Mesendoderm (in vitro differentiated cells): ENCODE measurements at places on chromosomes 4 and X.

- DNase-seq, result no peak
Measured at GRCh38 chr4:75671802-75672421, 1.3 kb downstream of the G3BP2 start.

DNA sequence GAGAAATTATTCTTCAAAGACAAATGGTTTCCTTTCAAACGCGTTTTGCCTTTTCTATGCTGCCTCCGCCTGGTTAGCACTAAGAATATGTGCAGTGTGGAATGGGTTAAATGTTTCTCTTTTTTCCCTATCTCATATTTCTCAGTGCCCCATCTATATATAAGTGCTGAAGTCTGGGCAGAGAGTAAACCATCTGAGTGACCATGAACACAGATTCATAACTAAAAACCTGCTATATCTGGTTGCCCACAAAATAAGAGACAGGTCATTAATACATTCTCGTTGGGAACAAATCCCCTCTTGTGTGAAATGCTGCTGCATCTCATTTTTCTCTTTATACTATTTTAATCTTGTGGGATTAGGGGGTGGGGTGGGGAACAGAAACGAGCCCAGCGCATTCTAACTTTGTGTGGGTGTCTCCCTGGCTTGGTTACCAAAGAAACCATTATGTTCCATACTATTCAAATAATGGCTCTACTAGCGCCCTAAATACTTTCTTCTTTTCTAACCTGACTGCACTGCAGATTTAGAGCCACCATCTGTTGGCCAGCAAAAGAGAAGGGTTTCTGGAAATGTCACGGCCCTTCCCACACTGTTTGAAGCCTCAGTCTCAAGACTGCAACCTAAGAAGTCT is 42.2 kb upstream of the PTCHD1 start:
- no peak for DNase-seq

DNA sequence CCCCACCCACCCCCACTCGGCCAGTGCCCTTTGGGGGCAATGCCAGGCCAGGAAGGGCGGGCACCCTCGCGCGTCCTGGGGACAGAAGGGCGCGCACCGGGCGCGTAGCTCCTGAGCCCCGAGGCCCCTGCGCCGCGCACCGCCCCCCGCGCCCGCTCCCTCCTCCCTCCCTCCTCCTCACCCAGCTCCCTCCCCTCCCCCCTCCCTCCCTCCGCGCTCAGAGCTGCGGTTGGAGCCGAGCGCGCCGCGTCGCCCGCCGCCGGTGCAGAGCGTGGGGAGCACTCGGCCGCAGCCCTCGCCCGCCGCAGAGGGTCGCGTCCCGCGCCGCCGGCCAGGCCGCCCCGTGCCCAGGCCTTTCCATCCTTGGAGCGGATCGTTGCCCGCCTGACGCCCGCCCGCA is at the start of gene ATP2B3:
ATP2B3 (plus strand) TSS at position 220 of the 400 bp plus-strand sequence. CDS start 18,606 bp downstream, outside the sequence.
- DNase-seq, result no peak

- DNase-seq, result peak; percentile 71
Measured at GRCh38 chr4:7539659-7540058, 104.9 kb upstream of the PSAPL1 start.

- no peak for DNase-seq
Measured at GRCh38 chrX:152937236-152937635, 39.4 kb downstream of the ZNF185 start.

DNA sequence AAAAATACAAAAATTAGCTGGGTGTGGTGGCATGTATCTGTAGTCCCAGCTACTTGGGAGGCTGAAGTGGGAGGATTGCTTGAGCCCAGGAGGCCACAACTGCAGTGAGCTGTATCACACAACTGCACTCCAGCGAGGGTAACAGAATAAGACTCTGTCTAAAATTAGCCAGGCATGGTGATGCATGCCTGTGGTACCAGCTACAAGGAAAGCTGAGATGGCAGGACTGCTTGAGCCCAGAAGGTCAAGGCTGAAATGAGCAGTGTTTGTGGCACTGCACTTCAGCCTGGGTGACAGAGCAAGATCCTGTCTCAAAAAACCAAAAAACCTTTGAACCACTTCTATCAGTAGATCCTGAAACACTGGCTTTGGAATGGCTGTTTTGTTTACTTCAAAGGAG is 10.2 kb downstream of the GRSF1 start:
- no peak for DNase-seq

DNA sequence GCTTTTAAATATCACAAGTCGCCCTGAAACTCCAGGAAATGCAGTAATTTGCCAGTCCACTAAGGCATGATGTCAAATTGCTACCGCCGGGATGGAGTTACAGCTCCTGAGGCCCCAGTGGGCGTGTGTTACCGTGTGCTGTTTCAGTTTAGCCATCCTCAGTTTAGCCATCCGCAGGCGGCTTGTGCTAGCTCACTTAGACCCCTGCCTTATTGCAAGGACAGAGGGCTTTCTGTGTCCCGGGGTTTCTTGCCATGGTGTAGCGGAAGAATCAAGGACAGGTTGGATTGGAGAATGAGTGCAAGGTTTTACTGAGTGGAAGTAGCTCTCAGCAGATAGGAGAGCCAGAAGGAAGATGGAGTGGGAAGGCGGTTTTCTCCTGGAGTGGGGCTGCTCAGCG is 33.8 kb upstream of the LRBA start:
- peak; percentile 45 for DNase-seq

DNA sequence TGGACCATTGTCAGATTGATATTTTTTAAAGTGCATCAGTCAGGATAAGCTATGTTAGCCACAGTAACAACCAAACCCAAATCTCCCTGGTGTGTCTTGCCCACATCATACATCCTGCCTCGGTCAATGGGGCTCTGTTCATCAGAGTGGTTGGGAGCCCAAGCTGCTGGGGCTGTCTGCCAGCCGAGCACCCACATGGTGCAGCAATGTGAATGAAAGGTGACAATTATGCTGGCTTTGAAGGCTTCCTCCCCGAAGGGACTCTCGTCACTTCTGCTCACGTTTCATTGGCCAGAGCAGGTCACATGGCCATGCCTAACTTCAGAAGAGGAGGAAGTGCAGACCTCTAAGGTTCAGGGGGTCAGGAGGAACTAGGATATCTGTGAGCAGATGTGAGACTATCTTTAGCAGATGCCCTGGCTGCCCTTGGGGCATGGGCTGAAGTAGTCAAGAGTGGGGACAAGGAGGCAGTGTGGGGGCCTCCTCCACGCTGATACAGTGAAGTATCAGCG is 1.3 kb upstream of the JAKMIP1 start:
- peak; percentile 78 for DNase-seq

DNA sequence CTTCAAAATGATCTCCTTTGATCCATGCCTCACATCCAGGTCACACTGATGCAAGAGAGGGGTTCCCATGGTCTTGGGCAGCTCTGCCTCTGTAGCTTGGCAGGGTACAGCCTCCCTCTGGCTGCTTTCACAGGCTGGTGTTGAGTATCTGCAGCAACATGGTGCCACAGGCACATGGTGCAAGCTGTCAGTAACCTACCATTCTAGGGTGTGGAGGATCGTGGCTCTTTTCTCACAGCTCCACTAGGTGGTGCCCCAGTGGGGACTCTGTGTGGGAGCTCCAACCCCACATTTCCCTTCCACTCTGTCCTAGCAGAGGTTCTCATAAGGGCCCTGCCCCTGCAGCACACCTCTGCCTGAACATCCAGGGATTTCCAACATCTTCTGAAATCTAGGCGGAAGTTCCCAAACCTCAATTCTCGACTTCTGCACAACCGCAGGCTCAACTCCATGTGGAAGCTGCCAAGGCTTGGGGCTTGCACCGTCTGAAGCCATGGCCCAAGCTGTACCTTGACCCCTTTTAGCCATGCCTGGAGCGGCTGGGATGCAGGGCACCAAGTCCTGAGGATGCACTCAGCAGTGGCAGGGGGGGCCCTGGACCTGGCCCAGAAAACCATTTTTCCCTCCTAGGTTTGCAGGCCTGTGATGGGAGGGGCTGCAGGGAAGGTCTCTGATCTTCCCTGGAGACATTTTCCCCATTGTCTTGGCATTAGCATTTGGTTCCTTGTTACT is 137.8 kb upstream of the NUDT6 start:
- DNase-seq, result peak; percentile 26

GRCh38 chrX:136745215-136746173 is 35.2 kb downstream of the ARHGEF6 start:
- no peak for DNase-seq

- DNase-seq, result peak; percentile 59
Measured at GRCh38 chr4:53962516-53963225, 101.7 kb downstream of the CHIC2 start.

GRCh38 chr4:36385951-36386571 is 104.6 kb downstream of the DTHD1 start:
- DNase-seq, result no peak

DNA sequence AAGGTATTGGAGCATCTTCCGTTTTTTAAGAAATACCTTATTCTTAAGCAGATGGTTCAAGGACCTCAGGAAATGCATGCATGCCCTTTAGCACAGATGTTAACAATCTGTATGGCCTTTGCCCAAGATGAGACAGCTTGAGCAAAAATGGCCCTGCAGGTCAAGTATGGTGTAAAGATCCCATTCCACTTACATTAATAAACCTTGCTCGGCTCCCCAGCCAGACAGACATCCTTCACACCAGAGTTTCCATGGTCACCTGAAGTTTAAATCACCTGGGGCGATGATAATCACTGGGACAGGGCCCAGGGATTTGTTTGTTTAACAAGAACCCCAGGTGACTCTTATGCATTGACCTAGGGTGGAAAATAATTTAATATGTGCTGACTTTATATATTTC is 287.0 kb upstream of the NOCT start:
- no peak for DNase-seq

DNA sequence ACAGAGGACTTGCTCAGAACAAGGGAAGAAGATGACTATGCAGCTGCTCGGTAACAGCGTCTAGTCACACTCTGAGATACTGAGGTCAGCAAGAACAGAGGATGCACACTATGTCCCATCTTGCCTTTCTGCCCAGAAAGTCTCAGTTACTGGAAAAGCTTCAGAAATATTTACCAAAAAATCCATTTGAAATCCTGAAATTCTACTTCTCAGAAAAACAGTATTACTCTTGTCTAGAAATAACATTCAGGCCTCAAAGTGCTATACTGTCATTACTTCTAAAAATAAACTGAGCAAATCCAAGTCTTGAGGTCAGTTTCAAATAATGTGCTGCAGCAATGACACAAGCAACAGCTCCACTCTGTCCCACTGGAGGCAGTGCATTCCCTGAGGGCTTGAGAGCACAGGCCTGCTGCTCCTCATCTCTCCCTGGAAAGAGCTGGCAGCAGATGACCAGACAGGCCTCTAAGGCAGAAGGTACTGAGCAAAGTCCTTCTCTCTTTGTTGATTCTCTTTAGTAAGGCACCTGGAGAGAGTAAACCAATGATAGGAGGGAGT is 76.9 kb downstream of the CAMK2D start:
- DNase-seq, result peak; percentile 67

- DNase-seq, result no peak
Measured at GRCh38 chr4:37825968-37826294, 555 bp upstream of the PGM2 start.

DNA sequence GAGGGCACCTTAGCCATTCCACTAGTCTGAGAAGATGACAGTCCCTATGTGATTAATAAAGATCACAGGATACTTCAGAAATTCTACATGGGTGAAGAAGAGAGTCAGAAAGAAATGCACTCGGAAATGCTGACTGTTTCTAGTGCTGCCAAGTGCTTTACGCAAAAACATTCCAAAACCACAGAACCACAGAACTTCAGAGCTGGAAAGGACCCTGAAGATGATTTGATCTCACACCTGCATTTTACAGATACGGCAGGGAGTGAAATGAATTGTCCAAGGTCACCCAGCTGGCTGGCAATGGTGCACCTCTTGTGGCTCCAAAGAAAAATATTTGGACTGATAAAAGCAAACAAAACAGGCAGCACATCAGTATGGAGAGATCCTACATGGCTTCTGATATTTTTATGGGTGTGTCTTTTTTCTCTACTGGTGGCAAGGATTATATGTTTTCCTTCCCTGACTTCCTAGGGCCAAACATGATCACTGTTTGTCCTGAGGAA is 115.9 kb downstream of the MAML3 start:
- DNase-seq, result no peak

DNA sequence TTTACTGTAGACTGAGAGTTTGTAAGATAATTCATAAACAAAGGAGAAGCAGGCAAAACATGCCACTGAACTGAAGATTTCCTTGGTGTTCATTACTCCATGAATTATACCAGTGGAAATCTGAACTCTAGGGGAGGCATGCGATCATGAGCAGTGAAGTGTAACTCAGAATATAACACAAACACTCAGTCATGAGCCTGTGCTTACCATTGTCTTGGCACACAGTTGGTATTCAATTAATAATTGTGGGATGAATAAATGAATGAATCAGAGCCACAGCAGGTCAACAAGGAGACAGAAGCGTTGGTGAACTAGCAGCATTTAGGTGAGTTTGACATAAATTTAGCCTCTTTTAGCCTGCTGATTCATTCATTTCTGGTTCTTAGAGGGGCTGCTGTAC is 263.5 kb upstream of the DKK2 start:
- no peak for DNase-seq

GRCh38 chrX:24659646-24660045 is 12.5 kb upstream of the PCYT1B start:
- no peak for DNase-seq

- peak; percentile 67 for DNase-seq
Measured at GRCh38 chrX:75989806-75990590, 182.9 kb upstream of the PBDC1 start.

GRCh38 chrX:85996555-85996954 is 50.8 kb downstream of the CHM start:
- peak; percentile 75 for DNase-seq

- DNase-seq, result no peak
Measured at GRCh38 chrX:13387666-13388494, 68.0 kb upstream of the ATXN3L start.

DNA sequence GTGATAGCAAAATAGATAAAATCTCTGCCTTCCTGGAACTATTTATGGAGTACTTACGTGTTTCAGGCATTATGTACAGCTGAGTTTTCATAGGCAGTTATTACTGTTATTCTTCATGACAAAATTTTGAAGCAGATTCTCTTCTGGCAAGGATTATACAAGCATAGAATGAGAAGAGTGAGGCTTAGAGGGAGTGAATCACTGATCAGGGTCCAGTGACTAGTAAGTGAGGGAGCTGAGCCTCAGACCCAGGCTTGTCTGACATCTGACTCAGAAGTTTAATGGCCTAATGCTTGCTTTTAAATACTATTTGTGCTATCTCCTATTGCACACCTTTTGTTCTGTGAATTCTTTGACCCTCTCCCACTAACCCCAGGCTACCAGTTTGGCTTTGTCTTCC is 110.6 kb downstream of the DTHD1 start:
- DNase-seq, result no peak

DNA sequence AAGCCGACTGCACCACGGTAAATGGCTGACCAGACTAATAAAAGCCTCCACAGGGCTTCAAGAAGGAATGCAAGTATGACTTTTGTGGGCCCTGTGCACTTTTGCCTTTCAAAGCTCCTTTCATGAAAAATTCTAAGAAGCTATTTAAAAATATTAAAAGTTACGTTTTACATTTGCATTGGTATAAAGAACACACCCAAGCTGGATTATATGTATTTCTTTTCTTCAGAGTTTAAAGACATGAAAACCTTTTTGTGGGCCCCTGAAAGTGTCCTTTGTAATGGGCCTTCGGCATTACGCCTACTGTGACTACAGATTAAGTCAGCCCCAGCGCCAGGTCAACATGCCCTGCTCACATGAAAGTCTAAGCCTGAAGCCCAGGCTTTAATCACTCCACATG is 20.5 kb upstream of the ASB5 start:
- DNase-seq, result no peak
